ENCODE measurements at places on chromosomes 12 and 14.

GRCh38 chr12:109871668-109872314, 8.6 kb downstream of the GLTP start:
- peak; percentile 8 for DNase-seq

DNA sequence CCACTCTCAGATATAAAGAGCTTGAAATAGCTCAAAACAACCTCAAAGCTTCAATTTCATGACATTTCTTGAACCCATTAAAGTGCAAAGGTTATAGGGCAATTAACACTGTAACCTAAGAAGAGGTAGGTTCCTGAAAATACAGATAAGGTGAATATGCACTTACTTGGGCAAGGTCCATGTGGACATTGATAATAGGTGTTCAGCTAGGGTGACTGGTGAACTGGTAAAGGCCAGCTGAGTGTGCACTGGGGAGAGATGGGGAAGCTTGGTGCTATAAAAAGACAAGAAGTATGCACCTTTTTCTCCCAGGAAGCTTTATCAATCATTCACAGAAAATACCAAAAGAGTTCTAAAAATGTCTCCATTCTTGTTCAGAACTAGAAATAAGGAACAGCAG, 418.6 kb downstream of the SLC16A7 start:
- DNase-seq, result peak; percentile 19

- no peak for DNase-seq
Observed at GRCh38 chr14:53452005-53452673, 299.0 kb upstream of the DDHD1 start.

GRCh38 chr14:95697764-95698163, 11.5 kb downstream of the TCL1B start:
- no peak for DNase-seq

- no peak for DNase-seq
Observed at GRCh38 chr12:46160101-46160980, 108.5 kb downstream of the SLC38A1 start.

- no peak for DNase-seq
Observed at GRCh38 chr12:3250576-3250975, 173.4 kb downstream of the TSPAN9 start.

- no peak for DNase-seq
Observed at GRCh38 chr12:116096874-116097273, 180.6 kb downstream of the MED13L start.

DNA sequence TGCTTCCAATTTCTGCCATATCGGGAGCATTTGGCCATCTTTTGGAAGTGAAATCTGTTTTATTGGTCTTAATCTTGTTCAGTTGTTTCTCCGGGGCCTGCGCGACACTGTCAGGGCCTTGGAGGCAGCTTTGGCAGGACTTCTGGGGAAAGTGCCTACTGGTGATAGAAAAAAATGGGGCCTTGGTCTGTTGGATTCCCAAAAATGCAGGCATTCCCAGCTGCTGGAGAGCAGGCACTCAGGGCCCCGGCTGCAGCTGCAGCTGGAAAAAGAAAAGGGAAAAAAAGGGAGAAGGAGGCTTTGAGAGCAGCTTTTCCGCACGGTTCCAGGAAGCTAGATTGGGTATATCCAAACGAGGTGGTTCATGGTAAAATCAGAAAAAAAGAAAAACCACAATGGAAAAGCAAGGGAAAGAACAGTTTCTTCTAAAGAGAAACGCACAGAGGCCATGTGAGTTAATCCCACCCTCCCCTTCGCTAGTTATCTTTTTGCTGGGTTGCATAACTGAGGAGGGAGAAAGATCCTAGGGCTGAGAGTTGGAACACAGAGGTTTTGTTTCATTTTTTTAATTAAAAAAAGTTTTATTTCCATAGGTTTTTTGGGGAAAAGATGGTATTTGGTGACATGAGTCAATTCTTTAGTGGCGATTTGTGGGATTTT, 134.7 kb upstream of the RFLNA start:
- DNase-seq, result no peak

DNA sequence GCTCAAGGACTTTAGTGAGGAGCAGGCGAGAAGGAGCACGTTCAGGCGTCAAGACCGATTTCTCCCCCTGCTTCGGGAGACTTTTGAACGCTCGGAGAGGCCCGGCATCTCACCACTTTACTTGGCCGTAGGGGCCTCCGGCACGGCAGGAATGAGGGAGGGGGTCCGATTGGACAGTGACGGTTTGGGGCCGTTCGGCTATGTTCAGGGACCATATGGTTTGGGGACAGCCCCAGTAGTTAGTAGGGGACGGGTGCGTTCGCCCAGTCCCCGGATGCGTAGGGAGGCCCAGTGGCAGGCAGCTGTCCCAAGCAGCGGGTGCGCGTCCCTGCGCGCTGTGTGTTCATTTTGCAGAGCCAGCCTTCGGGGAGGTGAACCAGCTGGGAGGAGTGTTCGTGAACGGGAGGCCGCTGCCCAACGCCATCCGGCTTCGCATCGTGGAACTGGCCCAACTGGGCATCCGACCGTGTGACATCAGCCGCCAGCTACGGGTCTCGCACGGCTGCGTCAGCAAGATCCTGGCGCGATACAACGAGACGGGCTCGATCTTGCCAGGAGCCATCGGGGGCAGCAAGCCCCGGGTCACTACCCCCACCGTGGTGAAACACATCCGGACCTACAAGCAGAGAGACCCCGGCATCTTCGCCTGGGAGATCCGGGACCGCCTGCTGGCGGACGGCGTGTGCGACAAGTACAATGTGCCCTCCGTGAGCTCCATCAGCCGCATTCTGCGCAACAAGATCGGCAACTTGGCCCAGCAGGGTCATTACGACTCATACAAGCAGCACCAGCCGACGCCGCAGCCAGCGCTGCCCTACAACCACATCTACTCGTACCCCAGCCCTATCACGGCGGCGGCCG, 1.1 kb downstream of the PAX9 start:
- DNase-seq, result no peak

- no peak for DNase-seq
Observed at GRCh38 chr12:120698665-120699064, 11.6 kb upstream of the UNC119B start.

GRCh38 chr12:13067322-13067721, 23.1 kb downstream of the FAM234B start:
- DNase-seq, result no peak

DNA sequence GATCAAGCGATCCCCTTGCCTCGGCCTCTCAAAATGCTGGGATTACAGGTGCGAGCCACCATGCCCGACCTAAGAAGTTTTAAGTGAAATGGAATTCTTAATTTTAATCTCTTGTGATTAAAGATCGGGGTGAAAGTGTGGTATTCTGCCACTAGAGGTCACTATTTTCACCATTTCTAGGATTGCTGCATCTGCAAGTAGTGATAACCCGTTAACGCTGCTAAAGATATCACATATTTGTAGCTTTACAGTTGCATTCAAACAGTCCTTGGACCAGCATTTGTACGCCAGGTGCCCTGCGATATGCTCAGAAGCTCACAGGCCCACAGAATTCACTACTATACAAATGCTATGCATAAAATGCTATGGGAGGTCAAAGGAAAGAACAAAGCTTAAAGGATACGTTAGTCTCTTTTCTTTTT, 19.3 kb downstream of the CCDC62 start:
- peak; percentile 87 for DNase-seq

GRCh38 chr14:89564286-89564957, 147.4 kb upstream of the FOXN3 start:
- no peak for DNase-seq

DNA sequence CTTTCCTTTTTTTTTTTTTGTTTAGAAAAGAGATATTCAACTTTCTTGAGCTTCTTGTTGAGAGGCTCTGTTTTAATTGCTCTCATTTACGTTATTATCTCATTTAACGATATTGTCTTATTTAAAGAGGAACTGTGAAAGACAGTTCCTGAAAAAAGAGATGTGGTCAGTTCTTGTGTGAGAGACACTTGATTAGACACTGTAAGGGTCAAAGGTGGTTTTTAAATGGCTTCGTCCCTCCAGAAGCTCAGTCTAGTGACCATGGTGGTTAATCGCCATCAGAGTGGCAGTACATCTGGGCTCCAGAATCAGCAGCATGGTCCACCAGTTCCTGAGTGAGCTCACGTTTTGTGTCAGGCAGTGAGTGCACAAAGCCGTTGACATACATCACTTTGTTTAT, 57.9 kb upstream of the KCNA5 start:
- DNase-seq, result peak; percentile 34

- peak; percentile 55 for DNase-seq
Observed at GRCh38 chr12:42143452-42144157, 1.1 kb downstream of the GXYLT1 start.

GRCh38 chr14:69013943-69014782, 35.1 kb upstream of the ACTN1 start:
- peak; percentile 50 for DNase-seq

- peak; percentile 86 for DNase-seq
Observed at GRCh38 chr12:85468356-85469157, 188.5 kb downstream of the ALX1 start.

- DNase-seq, result no peak
Observed at GRCh38 chr12:6742834-6743233, 10.1 kb downstream of the MLF2 start.

- no peak for DNase-seq
Observed at GRCh38 chr12:20792971-20793370, 17.5 kb upstream of the SLCO1B3 start.

DNA sequence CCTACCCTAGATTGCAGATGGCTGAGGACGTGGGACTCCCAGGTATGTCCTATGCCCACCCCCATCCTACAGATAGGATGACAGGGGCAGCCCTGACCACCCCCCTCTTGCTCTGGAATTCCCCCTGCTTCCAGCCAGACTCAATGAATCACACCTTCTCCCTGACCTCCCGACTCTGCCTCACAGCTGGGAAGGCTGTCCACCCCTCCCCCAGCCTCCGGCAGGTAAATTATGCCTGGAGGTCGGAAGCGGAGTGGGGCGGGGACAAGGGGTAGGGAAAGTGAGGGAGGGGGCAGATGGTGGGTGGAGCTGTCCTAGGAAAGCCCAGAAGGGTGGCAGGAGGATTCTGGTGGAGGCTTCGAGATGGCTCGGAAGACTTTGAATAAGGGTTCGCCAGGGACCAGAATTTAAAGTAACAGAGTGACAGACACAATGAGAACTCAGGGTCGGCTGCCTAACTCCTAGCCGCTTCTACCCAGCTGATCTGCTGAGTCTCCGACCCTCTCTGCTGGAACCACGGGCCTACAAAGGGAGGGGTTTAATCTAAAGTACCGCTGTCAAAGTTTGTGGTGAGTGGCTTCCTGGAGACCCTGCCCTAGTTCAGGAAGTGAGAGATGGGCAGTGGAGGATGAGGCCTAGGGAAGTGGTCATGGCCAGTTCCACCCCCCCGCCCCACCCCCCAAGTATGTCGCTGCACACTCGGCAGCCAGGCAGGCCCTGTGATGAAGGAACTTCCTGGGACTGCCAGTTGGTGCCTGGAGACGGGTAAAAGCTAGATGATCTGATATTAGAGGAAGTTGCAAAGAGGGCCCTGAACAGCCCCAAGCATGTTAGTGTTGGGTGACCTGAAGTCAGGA, 4.2 kb downstream of the PLEKHG3 start:
- peak; percentile 75 for DNase-seq

All from OCI-M1 (cell line).